ENCODE measurements at places on chromosomes 13 and 19.

- DNase-seq = no peak
Observed at GRCh38 chr19:53555352-53555751, 17.4 kb downstream of the ZNF331 start.

DNA sequence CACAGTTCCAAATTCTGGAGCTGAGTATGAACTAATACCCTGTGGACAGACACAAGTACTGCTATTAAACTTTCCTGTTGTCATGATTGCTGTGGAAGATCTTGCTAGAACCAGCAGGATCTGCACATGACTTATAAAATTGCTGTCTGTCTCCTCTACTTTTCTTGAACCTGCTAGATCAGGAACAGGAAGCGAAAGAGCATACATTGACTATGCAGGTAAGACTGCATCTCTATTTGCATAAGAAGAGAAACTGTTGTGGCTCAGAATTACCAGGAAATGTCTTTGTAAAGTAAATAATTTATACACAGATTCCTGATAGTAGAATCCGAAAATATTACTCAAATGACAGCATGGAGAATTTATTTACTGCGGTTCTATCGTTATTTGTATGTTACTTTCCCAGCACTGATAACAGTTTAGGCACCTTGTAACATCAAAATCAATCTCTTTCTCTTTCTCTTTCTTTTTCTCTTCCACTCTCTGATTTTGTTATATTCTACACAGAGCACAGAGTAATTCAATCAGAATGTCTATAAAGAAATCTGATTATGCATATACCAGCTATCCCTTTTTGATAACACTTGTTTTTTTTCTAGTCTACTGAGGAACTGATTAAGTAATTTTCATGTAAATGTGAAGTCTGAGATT lies 226.5 kb downstream of the MYO16 start:
- no peak for DNase-seq

DNA sequence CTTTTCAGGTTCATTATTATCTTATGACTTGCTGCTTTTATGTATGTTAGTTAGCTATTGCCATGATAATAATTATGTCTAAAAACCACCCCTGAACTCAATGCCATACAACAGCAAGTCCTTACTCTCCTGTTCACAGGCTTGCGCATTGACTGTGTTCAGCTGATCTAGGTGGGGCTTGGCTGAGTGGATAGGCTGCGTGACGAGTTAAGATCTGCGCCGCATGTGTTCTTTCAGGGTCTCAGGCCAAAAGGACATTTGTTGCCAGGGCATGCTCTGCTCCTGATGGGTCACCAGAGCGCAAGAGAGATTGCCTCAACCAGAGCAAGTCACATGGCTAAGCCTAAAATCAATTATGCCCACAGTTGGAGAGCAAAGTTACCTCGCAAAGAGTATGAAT lies 859 bp downstream of the ZNF568 start:
- no peak for DNase-seq

DNA sequence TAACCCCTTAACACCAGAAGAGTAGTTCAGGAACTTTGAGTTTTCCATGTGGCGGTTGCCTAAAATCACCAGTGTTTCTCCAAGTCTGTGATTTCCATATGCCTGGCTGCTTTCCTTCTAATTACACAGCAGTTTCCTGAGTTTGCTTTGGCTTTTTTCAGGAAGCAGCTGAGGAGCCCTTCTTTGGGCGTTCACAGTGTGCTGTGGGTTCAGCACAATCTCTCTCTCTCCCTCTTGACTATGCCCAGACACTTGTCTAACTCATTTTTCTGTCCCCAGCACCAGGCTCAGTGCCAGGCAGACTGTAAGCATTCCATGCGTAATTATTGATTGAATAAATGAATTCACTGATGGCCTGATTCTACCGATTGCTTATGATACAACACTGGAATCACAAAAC lies 19.7 kb downstream of the SCEL start:
- no peak for DNase-seq

- no peak for DNase-seq
Observed at GRCh38 chr19:10553087-10553667, 9.5 kb downstream of the ATG4D start.

- no peak for DNase-seq
Observed at GRCh38 chr19:55095260-55096060, 19.8 kb downstream of the EPS8L1 start.

GRCh38 chr13:89380101-89380500 lies 1708.9 kb downstream of the SLITRK5 start:
- no peak for DNase-seq

DNA sequence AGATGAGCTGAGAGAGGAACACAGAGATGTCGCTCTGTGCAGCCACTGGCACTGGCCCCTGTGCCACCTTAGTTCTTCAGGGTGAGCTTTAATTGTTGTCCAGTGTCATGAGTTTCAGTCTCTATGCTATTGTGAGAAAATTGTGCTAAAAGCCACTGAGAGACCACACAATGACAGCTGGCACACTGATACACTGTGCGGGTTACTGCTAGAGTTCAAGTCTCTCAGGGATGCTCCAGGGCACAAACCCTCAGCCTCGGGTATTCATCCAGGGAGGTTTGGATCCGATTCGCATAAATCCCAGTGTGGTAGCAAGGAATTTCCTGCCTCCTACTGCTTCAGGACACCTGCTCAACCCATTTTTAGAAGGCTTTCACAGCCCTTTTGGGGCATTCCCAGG lies 68.1 kb upstream of the EDNRB start:
- no peak for DNase-seq

DNA sequence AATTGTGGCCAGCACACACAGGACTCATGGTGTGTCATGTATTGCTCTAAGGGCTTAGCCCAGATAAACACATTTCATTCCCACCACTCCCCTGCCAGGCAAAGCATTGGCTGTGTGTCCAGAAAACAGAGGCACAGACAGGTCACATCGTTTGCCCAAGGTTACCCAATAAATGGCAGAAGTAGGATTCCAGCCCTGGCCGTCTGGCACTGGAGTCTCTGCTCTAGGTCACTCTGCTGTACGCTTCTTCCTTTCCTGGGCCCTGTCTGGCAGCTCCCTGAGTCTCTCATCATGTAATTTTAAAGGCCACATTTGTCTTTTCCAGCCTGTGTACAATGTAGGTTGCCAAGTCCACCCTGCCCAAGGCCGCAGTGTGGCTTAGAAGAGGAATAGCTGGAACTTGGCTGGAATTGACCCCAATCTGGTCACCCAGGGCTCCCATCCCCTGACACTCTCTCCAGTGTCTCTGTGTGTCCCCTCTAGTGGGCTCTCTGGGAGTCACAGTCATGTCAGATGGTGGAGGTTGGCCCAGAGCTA lies 264.5 kb upstream of the TSHZ3 start:
- no peak for DNase-seq

- no peak for DNase-seq
Observed at GRCh38 chr19:27750391-27751043, 1462.4 kb downstream of the UQCRFS1 start.

DNA sequence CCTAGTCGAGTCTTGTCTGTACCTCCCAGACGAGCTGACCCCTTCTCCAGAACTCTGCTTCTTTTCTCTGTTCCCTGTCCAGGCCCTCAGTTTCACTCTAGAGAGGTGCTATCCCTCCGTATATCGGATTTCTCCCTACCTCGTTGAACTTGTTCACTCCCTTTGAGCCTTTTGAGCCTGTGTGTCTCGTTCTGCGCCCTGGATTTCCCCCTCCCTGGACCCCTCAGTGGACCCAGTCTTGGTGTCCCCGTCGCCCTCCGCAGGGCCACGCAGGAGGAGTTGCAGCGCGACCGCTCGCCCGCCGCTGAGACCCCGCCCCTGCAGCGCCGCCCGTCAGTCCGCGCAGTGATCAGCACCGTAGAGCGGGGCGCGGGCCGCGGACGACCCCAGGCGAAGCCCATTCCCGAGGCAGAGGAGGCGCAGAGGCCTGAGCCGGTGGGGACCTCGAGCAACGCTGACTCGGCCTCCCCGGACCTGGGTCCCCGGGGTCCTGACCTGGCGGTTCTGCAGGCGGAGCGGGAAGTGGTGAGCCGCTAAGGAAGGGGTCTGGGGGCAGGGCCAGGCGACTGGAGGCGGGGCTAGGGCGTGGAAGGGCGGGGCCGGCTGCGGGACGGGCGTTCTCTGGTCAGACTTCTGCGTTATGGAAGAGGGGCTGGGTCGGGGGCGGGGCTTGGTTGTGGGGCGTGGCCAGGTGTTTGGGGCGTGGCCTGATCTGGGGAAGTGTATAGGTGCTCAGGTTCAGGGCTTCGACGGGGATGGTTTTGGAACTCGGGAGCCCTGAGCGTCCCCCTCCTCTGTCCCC lies 5.5 kb downstream of the EPS8L1 start:
- peak; percentile 79 for DNase-seq

DNA sequence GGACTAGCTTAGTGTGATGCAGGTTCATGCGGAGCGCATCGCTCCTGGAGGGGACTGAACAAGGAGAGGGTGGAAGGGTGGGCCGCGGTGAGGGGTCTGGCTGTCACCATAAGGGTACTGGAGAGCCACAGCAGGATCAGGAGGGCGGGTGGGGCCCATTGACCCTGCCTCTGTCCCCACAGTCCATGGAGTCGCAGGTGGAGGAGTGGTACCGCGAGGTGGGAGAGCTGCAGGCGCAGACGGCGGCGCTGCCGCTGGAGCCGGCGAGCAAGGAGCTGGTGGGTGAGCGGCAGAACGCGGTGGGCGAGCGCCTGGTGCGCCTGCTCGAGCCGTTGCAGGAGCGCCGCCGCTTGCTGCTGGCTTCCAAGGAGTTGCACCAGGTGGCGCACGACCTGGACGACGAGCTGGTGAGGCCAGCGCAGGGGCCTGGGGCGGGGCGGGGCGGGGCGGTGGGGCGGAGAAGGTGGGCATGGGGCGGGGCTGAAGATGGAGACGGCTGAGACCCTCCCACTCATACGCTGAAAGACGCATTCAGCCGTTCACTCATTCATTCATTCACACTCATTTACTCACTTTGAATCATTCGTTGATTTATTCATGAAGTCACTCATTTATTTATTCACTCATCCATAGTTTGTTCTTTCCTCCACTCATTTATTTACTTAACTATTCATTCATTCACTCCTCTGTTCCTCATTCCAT lies 27.5 kb upstream of the SHKBP1 start:
- peak; percentile 67 for DNase-seq

DNA sequence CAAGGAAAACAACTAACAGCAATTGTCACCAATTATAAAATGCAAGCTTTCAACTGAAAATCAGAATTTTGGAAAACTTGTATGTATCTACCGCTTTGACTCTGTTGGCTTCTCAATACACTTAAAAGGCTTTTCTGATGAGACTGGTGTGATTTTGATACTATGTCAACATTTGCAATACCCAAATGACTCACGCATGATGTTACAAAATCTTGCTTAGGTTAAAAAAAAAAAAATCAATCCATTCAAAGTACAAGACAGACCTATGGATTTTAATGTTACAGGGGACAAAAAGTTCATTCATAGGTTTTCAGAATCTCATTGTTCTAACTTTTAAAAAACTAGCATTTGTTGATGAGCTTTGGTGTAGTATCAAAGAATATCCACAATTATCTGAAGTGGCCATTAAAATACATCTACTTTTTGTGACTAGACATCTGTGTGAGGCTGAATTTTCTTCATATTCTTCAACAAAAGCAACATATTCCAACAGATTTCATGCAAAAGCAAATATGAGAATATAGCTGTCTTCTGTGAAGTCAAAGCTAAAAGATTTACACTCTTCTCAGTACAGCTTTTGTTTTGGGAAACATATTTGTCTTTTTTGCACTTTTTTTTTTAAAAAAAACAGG lies 10.7 kb downstream of the ELF1 start:
- no peak for DNase-seq

GRCh38 chr19:33947265-33947964 lies 150.7 kb downstream of the KCTD15 start:
- DNase-seq = peak; percentile 2

DNA sequence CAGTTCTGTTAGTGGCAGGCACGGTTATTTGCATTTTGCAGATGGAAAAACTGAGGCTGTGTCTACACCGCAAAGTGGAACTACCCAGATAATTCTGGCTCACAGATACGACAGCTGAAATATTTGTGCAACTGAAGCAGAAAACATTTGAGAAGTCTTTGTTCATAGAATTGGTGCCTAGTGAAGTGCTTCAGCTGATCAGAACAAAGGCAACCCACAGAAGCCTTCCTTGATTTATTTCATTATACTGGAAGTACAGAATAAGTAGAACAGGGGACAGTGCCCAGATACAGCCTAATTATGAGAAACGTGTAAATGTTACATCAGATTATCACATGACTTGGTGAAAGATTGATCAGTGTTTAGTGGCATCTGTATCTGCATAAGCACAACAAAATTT lies 73.4 kb upstream of the RAP2A start:
- DNase-seq = no peak

DNA sequence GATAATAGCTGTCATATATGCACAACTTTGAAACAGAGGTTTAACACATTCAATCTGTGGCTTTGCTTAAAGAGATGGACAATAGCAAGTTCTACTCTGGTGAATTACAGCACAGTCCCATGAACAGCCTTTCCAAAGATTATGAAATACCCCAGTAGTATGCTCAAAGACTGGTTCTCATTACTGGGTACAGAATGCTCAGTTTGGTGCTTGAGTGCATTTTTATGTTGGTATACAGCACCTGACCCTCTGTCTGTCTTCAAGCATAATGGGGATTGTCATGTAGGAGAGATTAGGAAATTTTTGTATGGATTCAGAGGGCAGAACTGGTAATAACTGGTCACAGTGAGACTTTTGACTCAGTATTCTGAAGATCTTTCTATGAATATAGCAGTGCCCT lies 7.6 kb downstream of the LMO7 start:
- no peak for DNase-seq

DNA sequence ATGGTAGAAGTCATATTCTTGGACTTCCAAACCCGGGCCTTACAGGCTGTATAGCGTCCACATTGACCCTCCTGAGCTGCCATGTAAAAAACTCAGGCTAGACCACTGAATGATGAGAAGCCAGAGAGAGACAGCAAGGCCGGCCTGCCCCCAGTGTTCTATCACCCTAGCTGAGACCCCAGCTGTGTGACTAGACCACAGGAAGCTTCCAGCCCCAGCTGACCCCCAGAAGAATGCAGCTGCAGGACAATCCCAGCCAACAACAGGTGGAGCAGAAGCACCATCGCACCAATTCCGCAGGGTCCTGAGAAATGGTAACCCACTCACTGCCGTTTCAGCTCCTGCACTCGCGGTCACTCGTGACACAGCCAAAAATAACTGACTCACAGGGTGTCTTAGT lies 2.9 kb upstream of the ATP11A start:
- DNase-seq = no peak

GRCh38 chr13:73782450-73783449 lies 351.5 kb downstream of the KLF12 start:
- DNase-seq = no peak

- peak; percentile 34 for DNase-seq
Observed at GRCh38 chr13:111632906-111633305, 312.5 kb downstream of the TEX29 start.

GRCh38 chr13:50378509-50379044 lies 363.3 kb downstream of the KCNRG start:
- DNase-seq = no peak

DNA sequence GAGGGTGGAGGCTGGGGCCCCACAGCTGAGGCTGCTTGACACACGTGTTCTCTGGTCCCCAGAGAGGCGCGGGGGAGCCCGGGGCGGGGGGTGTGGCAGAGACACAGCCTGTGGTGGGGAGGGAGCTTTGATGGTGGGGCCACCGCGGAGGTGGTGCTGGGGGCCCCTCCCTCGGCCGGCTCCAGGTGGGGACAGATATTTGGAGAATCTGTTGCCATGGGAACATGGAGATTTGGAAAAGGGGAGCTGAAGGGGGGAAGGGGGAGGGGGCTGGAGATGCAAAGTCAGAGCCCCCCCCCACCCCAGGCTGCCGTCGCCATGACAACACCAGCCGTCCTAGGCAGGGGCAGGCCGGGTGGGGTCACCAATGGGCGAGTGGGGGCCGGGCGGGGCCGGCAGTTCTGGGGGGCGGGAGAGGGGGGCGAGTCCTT lies 1.2 kb downstream of the PRKCG start:
- DNase-seq = no peak

- DNase-seq = peak; percentile 26
Observed at GRCh38 chr19:11881151-11881800, 6.3 kb upstream of the ZNF69 start.

All from SJSA1 (cell line).